ENCODE measurements at places on chromosomes 5 and 9.

- no peak for DNase-seq
These were observed 10.6 kb downstream of the GPR150 start for GRCh38 chr5:95630394-95630917.

- DNase-seq = no peak
These were observed at the start of gene RGS3 for GRCh38 chr9:113463418-113464285. Gene RGS3, plus strand, starts transcription at chr9:113463727. Its CDS starts 76 bp downstream, at chr9:113463803.

- DNase-seq = no peak
These were observed 252.8 kb downstream of the ROR2 start for GRCh38 chr9:91697201-91697600.

DNA sequence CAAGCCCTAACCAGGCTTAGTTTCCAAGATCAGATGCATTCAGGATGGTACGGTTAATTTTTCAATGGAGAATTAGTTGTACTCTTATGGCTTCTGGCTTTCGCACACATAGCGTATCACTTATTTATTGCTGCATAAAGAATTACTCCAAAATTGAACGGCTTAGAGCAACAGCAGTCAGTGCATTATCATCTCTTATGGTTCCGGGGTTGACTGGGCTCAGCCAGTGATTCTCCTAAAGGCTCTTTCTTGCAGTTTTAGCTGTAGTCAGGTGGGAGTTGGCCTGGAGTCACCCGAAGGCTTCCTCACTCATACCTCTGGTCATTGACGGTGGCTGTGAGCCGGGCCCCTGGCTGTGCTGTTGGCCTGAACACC, 595 bp upstream of the GRHPR start:
- DNase-seq = no peak

- DNase-seq = peak; percentile 6
These were observed 59.8 kb upstream of the ABCA1 start for GRCh38 chr9:104987743-104988142.

DNA sequence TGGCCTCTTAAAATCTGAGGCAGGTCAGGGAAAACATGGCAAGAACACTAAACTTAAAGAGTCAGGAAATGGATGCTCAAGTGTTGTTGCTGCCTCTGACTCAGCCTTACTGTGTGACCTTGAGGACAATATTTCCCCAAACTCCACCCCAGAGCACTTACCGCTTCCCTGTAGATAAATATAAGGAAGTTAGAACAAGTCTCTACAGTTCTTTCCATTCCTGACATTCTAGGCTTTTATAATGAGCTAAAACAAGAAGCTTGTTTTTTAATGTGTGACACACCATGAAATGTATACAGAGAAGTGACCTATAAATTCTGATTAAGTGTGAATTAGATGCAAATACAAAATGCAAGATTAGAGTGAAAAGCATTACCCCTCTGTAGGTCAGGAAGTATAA, 129.3 kb downstream of the GRIA1 start:
- no peak for DNase-seq

DNA sequence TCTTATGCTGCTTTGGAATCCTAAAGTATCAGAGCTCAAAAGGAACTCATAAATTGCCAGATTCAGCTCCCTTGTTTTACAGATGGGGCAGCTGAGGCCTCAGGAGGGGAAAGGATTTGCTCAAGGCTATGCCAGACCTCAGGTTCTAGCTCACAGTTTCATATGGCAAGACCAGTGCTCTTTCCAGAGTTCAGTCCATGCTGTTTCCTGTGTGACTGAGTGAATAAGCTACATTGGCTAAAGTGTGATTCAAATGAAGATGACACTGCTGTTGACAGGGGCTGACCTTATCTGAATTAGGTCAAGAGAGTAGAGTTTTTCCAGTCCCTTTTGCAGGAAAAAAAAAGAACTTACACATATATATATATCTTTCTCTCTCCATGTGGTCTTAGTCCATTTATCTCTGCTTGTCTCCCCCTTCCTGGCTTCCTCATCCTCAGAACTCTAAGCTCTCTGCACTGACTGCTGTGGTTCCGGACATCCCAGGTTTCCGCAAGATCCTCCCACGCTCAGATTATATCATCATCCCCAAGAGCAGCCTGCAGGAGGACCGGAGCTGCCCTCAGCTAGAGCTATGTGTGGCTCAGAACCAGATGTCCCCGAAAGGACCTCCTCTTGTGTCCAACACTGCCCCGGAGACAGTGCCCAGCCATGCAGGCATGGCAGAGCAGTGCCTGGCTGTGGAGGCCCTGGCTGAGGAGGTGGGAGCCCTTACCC, 9.3 kb downstream of the HMGXB3 start:
- no peak for DNase-seq

- DNase-seq = no peak
These were observed 56.7 kb upstream of the GARNL3 start for GRCh38 chr9:127207734-127208410.

DNA sequence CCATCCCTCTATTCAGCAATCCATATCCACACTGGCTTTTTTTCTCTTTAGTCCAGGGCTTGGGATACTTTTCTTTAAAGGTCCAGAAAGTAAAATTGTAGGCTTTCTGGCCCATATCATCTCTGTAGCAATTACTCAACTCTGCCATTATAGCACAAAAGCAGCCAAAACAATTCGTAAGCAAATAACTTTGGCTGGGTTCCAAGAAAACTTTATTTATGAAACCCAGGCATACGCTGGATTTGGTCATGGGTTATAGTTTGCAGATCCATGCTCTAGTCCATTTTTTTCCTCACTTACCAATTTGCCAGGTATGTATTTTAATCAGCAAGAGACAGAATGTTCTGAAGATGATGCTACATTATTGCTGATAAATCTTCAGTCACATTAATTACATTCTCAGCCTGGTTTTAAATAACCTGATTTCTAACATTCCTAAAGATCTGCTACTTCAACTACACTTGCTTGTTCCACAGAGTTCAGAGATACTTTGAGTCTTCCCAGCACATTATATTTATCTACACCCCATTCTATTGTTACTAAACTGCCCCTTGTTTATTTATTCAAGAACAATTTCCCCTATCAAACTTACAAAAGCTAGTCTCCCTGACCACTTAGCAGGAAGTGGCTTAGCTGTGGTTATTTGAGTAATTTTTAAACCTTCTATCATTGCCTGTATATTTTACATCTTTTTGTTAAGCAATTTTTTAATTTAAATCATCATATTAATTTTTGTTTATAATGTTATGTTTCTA, 161.0 kb downstream of the ISL1 start:
- DNase-seq = no peak

- DNase-seq = no peak
These were observed 48.8 kb downstream of the HSD17B3 start for GRCh38 chr9:96253059-96253696.

DNA sequence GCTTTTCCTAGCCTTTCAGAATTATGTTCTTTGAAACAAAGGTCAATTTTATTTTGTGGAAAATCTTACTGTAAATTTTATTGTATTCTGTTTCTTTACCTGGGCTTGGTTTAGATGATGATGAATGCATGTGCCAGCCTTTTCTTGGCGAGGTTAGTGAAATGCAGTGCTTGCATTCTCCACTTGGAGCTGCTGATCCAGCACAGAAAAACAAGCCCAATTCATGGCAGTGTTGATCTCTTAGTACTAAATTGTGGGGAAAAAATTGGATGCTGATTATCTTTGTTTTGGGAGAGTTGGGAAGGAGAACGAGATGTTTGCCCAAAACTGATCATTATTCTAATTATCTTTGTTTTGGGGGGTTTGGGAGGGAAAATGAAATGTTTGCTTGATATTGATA, 3.7 kb downstream of the HABP4 start:
- DNase-seq = no peak

DNA sequence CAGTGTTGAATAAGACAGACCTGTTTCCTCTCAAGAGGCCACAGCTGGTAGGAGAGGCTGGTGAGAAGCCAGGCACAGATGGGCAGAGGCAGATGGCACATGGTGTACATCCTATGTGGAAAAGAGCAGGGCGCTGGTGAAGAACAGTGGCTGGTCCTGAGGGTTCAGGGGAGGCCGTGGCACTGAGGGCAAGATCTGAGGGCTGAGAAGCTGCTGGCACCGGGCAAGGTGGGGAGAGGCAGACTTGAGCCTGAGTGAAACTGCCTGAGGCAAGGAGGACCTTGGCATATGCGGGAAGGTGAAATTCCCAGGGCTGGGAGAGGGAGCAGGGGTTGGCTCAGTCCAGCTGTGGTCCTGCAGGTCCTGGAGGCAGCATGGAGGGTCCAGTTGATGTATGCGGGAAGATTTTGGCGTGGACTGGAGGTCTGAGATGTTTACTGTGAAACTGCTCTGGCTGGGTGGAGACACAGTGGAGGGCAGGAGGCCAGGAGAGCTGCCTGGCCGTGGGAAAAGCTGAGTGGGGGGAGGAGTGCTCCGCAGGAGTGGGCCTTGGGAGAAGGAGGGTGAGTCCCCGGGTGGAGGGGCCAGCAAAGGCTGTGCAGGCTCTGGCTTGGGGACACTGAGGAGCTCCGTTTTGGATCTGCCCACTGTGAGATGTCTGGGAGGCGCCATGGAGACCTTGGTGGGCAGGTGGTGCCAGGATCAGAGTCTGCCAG, 2.6 kb downstream of the MAN1B1 start:
- DNase-seq = no peak

- no peak for DNase-seq
These were observed 693.2 kb upstream of the FTMT start for GRCh38 chr5:121158451-121158850.
